ENCODE measurements at places on chromosomes 2 and 18.

GRCh38 chr18:32801228-32801627 lies 28.4 kb upstream of the KLHL14 start:
- no peak for DNase-seq

- DNase-seq: no peak
Measured at GRCh38 chr2:175842996-175843395, 159.1 kb downstream of the LNPK start.

DNA sequence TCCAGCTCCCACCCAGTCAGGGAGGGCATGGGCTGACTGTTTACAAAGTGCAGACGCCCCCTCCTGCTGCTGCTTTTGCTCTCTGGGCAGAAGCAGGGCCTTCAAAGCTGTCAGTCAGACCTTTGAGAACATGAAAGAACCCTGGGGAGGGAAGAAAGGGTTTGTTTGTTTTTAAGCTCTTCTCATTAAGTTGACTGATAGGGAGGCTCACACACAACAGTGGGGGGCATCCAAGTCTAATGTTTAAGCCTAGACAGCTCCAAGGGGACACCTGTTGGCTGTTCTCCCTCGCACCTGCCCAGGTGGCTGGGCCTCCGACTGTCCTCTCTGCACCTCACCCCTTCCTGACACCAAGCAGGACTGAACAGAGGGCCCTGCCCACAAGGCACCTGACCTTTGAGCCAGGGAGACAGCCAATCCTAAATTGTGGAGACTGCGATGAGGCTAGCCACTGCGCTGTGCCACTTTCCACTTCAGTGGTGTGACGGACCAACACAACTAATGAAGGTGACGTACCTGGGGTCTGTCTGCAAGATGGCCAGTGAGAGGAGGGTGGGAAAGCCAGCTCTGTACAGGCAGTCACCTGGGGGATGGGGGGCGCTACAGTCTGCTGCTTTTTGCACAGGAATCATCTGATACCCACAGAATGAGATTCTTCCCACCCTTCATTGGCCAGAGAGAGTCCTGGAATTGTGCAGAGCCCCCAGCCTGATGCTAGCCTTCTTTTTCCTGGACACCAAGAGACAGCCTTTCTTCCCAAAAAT lies 16.3 kb downstream of the ST6GAL2 start:
- no peak for DNase-seq

- no peak for DNase-seq
Measured at GRCh38 chr2:136115183-136115761, 2.7 kb downstream of the CXCR4 start.

- no peak for DNase-seq
Measured at GRCh38 chr2:2879781-2880180, 497.8 kb downstream of the EIPR1 start.

DNA sequence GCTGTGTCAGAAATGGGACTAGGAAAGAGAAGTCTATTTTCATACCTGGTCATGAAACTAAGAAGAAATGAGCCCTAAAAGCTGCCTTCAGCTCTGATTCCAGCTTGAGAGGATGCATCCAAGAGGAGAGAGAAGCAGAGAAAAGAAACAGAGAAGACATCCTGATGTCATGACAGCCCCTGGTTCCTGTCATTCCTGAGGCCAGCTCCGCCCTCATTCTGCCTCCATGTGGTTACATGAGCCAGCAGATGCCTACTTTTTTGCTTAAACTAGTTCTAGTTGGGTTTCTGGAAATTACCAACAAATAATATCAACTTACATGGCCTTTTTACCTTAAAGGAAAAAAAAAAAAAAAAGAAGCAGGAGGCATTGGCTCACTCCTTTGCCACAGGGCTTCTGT lies 14.1 kb upstream of the ACKR3 start:
- no peak for DNase-seq

All from left renal cortex interstitium (tissue), 4 donors.